ENCODE measurements at places on chromosomes 2 and 18.

DNA sequence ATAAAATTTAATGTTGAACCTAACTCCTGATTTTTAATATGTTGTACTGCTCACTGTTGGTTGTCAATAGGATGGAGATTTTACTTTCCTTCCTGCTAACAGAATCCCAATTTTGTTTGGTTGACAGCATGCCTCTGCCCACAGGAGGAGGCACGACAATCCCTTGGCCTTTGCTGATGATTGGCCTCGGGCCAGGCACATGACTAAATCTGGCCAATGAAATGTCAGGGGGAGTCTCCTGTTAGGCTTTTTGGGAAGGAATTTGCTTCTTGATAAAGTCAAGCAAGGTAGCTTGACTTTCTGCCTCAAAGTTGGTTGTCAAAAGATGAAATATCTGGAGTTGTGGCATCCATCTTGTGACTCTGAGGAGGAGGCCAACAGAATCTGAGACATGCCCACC, 6.8 kb upstream of the TGFA start:
- DNase-seq = no peak

DNA sequence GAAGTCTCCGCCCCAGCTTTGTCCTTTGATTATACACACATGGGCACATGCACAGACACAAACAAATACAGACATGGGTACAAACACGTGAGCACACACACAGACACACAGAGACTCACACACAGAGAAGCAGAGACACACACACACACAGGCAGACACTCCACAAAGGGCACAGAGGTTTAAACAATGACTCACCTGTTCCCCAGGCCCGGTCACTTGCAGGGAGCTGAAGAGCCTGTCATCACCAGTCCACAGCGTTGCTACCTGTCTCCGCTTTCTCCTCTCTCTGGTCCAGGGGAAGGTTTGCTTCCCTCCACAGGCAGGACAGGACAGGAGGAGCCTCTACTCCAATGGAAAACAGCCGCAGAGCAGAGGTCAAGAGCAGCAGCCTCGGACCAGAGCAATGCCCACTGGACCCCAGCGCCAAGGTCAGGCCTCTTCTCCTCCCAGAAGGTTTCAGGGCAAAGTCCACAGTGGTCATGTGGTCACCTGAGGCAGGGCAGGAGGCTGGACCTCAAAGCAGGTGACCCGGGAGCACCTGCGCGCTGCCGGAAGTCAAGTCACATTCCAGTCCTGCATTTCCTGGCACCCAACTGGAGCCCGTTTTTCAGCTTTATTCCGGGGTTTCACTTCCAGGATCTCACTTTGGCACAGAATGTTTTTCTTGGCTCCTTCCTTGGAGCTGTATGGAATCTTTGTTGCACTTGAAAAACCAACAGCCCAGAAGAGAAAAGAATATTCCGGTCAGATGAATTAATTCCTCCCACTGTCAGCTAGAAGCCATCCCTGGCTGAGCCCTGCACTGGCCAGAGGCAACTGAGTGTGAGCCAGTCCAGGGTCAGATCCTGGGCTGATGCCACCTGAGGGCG, at the start of gene RAB17:
TSS of gene RAB17 (minus strand) at position 463 of the 869 bp plus-strand sequence. CDS start 4,580 bp downstream, outside the sequence.
- DNase-seq = no peak

GRCh38 chr18:25350489-25351251, 1.3 kb downstream of the ZNF521 start:
- DNase-seq = no peak

DNA sequence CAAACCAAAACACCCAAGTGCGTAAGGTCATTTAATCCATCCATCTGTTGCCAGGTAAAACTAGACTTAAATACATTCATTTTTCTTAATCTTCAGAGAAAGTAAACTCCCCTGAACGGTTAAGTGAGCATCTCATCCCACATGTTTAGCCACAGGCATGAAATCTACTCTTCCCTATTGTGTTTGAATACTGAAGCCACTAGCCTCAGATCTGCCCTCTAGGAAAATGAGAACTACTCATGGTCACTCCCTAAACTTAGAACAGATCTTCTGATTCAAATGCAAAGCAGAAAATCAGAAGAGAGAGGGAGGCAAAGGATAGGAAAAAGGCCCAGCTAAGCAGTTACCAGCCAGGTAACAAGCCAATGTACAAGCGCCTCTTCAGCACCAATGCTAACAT, 7.1 kb downstream of the TMEM247 start:
- DNase-seq = no peak
